Thoracic aorta (tissue), 2 donors: ENCODE measurements at places on chromosomes 2 and 18.

- no peak for DNase-seq
Measured at GRCh38 chr2:202700075-202700901, 65.5 kb downstream of the FAM117B start.

- DNase-seq, result no peak
Measured at GRCh38 chr18:49168281-49168985, 217.7 kb upstream of the SMAD7 start.

GRCh38 chr2:140891614-140892212 lies 1239.1 kb downstream of the LRP1B start:
- DNase-seq, result no peak

DNA sequence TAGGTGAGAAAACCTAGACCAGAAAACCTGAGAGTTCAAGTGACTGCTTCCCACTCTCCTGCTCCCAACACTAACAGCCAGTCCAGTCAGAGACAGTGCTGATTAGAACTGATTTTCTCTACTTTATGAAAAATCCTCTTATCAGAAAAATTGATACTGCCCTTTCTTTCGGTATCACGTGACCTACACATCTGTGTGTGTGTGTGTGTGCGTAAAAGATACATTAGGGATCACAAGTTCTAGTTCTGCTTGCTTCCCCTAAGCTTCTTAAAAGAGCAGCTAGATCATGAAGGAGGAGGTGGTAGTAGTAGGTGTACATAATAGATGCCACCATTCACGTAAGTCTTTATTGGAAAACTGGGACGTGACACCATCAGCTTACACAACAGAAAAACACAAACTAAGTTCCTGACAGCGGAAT lies 1.5 kb downstream of the ARL5A start:
- DNase-seq, result no peak

DNA sequence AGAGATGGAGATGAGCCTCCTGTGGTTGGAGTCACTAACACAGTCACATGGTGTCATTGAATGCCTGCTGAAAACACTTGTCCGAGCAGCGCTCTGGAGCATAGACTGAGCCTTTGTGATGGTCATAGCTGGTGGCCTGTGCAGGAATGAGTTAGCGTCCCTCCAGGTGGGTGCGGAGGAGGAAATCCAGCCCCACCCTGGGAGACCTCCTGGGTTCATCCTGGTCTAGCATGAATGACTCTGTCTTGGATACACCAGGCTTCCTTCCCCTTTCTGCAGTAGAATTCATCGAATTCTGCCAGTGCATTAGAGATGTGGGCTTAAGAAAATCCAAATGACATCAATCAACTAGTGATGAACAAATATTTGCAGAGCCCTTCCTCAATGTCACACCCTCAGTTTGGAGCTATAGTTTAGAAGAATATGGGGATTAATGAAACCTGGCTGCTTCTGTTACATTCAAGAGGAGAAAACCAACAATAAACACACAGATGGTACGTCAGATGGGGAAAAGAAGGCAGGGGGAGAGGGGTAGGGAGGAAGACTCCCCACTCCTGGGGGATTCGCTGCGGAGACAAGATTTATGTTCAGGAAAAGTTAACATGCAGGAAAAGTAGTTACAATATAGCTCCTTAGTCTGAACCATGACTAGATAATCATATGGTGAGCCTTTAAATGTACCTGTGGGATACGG lies 136.7 kb downstream of the DDX1 start:
- no peak for DNase-seq

DNA sequence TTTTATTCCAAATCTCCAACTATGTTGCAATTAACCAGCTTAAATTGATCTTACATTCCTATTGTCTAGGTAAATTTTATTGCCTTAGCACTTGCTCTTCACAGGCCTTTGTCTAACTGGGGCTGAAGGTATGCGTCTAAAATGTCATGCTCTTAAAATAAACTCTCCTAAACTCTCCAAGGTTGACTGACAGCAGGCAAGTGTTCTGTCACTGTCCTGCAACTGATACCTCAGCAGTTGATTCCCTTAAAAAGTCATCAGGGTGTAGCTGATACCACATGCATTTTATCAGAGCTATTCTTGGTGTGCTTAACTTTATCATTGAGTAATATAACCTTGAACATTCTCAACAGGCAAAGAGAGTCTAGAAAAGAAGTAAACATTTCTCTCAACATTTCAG lies 680 bp downstream of the TTN start:
- DNase-seq, result no peak

- no peak for DNase-seq
Measured at GRCh38 chr2:136916131-136916530, 150.8 kb downstream of the THSD7B start.

GRCh38 chr18:11857177-11857887 lies 6.1 kb downstream of the CHMP1B start:
- peak; percentile 69 for DNase-seq

GRCh38 chr2:46079985-46080560 lies 217.1 kb upstream of the EPAS1 start:
- DNase-seq, result no peak

DNA sequence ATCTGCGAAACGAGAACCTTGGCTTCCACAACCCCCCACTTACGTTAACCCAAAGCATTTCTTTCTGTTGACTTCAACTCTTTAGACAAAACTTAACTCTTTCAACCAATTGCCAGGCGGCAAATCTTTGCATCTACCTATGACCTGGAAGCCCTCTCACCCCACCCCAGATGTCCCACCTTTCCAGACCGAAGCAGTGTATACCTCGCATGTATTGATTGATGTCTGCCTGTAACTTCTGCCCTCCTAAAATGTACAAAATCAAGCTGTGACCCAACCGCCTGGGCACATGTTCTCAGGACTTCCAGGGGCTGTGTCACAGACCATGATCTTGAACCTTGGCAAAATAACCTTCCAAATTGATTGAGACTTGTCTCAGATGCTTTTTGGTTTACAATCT lies 12.3 kb downstream of the AQP12B start:
- DNase-seq, result no peak

DNA sequence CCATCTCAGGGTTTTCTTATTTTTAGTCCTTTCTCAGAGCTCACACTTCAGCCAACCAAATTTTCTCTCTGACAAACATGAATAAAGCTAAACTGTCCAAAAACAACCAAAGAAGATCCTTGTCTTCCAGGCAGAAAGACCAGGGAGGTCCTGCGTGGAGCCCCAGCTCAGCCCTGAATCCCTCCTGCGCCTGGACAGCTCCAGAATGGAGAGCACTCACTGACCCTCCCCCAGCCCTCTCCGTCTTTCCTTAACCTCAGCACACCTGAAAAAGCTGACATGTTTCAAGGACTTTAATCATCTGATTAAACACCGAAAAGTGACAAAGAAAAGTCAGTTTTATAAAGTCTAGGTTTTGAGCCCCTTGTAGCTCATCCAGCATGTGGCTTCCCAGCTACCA lies 22.9 kb upstream of the GNAL start:
- no peak for DNase-seq

- no peak for DNase-seq
Measured at GRCh38 chr2:69216535-69217332, 170.3 kb downstream of the GFPT1 start.

DNA sequence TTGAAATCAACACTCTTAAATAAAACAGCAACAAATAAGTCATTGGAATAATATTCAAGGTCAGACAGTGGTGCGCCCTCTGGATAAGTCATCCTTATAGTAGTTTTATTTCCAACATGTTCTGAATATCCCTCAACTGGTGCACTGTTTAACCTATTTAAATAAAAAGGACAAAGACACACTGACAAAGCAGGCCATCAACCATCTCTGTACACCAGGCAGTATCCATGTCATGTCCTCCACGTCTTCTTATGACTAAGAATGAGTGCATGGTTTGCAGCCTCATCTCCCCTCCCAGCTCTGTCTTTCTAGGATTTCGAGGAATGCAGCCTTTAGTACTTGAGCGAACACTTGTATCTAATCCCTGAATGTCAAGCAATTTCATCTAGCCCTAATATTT lies 42.4 kb downstream of the ST3GAL5 start:
- DNase-seq, result no peak

GRCh38 chr2:64524604-64525316 lies 632 bp downstream of the AFTPH start:
- no peak for DNase-seq

DNA sequence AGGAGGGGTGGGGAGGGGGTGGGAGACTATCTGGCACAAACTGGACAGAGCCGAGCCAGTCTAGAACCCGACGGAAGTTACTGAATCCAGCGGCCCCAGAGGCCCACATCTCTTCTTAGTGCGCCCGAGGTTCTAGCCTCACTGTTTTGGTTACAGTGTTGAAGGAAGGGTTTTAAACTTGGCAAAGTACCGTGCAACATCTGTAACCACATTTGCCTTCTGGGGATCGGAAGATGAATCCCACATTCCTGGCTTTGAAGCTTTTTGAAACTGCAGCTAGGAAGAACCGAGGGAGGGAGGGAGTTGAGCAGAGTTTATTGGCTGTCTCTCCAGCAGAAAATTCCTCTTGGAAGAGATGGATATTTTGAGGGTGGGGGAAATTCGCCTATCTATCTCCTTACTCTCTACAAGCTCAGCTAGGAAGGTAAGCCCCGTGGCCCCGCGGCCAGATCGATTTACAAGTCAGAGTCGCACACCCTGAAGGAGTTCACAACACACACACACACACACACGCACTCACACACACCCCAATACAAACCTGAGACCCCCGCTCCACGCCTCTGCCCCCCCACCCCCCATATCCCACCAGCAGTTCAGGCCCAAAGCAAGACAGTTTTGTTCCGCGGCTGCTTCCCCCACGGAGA lies 1.0 kb downstream of the ACVR1 start:
- DNase-seq, result no peak

DNA sequence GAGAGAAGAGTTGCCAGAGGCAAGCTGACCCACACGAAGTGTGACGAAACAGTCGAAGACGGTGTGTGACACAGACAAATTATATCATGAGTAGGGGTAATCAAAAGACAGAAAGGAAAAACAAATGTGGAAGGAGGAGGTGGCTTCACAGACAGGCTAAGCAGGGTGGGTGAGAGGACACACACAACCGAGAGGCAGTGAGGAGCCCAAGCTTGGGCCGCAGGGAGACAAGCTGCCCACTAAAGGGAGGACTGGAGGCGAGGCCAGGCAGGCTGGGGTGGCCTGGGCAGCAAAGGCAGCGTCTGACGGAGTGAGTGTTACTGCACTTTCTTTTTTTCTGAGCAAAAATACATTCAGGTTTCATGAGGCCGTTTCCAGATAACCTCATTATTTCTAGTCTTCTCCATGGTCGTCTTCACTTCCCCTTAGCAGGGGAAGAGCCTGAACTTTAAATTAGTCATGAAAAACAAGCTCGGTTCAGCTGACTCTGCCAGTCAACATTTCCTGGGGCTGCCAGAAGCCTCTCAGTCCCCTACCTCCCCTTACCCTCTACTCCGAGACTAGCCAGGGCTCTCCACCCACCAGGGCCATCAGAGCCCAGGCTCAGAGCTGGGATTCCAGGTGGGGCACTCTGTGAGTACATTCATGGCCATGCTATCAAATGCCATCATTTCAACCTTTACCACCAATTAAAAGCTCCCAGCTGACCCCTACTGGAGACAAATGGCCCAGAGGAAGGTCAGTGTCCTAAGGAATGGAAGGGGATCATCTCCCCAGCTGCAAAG lies 13.8 kb upstream of the ZFP36L2 start:
- no peak for DNase-seq

DNA sequence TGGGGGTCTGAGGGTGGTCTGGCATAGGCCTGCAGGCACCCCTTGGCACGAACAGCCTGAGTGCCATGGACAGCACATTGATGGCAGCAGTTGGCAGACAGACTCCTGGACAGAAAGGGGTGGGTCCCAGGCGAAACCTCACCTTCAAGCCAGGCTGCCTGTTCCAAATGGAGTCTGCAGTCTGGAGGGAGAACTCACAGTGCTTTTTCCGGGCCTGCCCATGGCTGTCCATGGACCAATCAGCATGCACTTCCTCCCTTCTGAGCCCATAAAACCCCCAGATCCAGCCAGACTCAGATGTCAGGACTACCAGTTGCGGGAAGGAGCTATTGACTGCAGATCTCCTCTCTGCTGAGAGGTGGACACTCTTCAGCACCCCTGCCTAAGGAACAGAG lies 694.6 kb upstream of the ACVR2A start:
- no peak for DNase-seq

DNA sequence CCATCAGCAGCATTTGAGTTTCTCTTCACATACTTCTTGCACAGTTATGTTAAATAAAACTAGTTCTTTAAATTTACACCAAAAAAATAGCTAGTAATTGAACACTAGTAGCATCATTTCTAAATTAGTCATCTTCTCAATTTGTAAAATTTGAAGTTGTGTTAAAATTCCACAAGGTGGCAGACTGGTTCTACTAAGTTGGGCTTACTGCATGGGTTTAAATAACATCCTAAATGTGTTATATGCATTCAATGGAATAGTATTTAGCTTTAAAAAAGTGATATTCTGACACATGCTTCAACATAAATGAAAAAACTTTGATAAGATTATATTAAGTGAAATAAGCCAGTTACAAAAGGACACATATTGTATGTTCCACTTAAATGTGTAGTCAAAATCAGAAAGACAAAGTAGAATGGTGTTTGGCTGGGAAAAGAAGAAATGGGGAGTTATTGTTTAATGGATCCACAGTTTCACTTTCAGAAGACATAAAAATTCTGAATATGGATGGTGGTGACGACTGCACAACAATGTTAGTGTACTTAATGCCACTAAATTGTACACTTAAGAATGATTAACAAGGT lies 28.7 kb upstream of the RPRD1A start:
- no peak for DNase-seq

DNA sequence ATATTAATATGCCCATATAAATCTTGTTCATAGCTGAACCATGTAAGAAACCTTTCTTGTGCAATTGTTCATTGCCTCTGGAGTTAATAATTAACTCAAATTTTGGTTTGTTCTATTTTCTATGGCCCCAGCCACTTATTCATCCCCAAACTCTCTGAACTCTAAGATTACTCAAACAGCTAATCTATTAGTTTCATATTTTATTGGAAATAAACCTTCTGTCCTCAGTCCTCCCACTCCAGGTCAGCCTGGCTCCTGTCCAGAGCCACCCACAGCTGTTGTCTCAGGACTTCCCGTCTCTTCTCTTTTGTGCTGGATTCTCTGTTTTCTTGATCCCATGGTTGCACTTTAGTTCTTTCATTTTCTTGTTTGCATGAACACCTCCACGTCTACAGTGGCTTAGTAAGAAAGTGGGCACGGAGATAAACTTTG lies 4.4 kb upstream of the RNF103 start:
- DNase-seq, result no peak

DNA sequence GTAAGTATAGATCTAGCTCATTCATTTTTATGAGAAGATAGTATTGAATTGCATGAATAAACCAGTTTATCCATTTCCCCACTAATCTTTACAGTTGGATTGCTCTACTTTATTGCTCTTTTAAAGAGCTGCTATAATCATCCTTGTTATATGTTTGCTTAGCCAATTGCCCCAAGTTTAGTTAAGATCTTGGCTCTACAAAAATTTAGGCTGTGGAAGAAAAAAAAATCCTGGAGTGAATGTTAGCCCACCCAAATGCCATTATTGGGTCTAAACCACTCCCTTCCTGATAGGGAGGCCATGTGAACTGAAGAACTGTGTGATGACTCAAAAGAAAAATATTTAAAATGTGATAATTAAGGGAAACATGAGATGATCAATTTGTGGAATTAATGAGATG lies 2.9 kb downstream of the ALS2 start:
- DNase-seq, result no peak
